Heart left ventricle (tissue), 16 donors: ENCODE measurements at places on chromosomes 2 and 18.

DNA sequence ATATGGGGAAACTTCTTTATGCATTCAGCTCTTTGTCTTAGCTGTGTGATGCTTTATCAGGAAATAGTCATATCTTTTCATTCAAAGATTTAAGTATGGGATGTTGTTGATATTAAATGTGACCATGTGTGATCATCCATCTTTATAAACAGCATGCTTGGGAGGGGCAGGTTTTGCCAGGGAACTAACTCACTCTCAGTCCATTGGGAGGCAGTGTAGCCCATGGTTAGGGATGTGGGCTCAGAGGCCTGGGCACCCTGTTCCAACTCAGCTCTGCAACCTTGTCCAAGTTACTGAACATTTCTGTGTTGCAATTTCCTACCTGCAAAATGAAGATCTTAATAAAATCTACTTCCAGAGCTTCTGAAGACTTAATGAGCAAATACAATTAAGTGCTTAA, 92.0 kb upstream of the BCL2L11 start:
- DNase-seq = no peak

DNA sequence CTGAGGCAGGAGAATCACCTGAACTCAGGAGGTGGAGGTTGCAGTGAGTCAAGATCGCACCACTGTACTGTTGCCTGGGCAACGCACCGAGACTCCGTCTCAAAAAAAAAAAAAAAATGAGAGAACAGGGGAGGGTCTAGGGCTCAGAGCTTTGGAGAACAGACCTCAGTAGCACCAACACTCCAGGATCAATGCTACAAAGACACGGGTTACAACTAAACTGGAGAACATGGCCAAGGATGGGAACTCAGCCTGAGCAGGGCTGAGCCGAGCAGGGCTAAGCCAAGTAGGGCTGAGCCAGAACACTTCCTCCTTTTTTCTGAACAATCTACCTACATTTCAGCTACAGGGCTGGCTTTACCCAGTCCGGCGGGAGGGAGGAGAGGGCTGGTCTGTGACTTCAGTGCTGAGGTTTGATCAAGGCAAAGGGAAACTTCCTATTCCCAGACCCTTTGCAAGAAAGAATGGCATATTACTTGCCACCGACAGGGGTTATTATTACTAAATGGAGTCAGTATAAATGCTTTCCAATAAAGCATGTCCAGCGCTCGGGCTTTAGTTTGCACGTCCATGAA, 2.9 kb upstream of the CASP8 start:
- peak; percentile 39 for DNase-seq

DNA sequence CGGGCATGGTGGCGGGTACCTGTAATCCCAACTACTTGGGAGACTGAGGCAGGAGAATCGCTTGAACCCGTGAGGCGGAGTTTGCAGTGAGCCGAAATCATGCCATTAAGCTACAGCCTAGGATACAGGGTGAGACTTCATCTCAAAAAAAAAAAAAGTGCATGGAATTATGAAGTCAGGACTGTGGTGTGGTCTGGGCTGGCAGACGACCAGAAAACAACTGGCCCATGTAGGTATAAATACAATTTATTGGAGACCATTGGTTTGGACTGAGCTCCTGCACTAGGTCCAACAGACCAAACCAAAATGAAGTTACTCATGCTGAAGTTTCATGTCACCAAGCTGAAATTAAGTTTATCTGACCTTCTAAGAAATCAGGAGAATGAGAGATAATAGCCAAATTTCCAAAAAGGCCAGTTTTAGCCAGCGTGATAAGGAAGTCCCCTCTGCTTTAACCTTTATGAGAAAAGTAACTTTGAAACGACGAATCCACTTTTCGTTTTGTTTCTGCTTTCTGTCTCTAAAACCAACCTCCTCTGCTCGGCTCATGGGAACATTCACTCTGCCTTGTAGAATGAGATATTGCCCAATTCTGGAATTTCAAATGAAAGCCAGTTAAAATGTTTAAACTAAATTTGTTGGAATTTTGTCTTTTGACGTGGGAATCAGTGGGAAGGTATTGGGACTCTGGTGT, 17.7 kb upstream of the RAB10 start:
- DNase-seq = no peak

DNA sequence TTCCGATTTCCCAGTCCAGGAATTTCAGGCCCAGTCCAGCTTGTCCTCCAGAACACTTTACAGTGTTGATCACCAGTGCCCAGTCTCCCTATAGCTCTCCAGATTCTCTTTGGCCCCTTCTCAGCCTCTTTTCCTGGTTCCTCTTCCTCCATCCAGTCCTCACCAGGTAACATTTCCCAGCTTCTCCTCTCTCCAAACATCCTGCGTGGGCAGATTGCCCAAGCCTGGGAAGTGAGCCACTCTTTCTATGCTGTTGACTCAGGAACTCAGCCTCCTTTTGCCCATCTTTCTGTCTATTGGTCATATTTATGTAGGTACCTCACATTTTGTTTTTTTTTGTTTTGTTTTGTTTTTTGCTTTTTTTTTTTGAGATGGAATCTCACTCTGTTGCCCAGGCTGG, 109.4 kb downstream of the LYPD1 start:
- DNase-seq = no peak
